ENCODE measurements at places on chromosomes 6 and 20. TPM values are rescaled to one million over a fixed set of nuclear protein-coding genes. Genes with fewer than 3 reads are reported as not detected.
A peak's percentile ranks its signal among the peaks of the same experiment; 100 is the strongest.

- DNase-seq, result no peak
Measured at GRCh38 chr6:126383203-126383602, 43.3 kb downstream of the CENPW start.

GRCh38 chr6:47071681-47072080 is 29.5 kb upstream of the ADGRF1 start:
- no peak for DNase-seq

GRCh38 chr20:47934761-47935160 is 149.5 kb upstream of the SULF2 start:
- DNase-seq, result no peak

DNA sequence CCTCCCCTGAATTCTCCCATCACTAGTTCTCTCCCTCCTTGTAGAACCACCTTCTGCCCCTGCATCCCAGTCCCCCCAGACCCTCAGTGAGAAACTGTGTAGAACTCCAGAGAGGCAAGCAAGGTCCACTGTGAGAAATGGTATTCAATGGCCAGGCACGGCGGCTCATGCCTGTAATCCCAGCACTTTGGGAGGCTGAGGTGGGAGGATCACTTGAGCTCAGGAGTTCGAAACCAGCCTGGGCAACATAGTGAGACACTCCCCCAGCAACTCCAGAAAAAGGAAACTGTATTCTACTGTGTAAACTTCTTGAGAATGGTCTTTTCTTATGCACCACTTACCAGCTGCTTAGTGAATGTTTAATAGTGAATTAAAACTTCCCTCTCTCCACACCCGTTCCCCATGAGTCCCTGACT is 8.2 kb upstream of the CD83 start:
- no peak for DNase-seq

DNA sequence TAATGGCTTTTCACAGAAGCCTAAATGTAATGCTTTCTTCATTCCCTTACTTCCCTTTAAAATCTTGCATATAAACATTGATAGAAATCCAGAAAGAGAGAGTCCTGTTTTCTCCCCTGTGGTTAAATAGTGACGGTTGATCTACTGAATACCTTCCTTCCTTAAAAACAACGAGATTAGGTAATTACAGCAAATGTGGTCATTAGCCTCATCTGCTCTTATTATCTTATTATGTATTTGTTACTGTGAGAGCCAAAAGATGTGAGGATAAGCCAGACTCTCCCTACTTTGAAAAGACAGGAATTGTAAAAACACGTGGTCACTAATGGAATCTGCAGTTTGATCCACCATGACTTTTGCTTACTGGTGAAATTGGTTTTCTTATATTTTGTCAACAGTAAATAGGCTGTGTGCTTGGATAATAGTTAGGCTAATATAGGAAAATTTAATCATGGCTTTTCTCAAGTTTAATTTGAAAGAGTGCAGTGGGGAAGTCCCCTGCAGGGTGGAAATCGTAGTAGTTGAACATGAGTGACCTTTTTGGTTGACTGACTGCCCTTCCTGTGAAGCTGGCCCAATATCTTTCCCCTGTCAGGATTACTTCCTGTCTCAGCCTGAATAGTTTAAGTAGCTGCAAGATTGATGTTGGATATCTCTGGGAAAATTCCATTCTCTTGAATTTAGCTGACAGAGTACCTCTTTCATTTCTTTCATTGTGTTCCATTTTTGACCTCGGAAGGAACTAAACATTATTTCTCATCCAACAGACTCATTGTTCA is 62.8 kb downstream of the JARID2 start:
- DNase-seq, result no peak

GRCh38 chr6:34984416-34984815 is 95.4 kb downstream of the ANKS1A start:
- DNase-seq, result no peak

- peak; percentile 32 for DNase-seq
Measured at GRCh38 chr6:163634211-163635171, 220.0 kb downstream of the QKI start.

DNA sequence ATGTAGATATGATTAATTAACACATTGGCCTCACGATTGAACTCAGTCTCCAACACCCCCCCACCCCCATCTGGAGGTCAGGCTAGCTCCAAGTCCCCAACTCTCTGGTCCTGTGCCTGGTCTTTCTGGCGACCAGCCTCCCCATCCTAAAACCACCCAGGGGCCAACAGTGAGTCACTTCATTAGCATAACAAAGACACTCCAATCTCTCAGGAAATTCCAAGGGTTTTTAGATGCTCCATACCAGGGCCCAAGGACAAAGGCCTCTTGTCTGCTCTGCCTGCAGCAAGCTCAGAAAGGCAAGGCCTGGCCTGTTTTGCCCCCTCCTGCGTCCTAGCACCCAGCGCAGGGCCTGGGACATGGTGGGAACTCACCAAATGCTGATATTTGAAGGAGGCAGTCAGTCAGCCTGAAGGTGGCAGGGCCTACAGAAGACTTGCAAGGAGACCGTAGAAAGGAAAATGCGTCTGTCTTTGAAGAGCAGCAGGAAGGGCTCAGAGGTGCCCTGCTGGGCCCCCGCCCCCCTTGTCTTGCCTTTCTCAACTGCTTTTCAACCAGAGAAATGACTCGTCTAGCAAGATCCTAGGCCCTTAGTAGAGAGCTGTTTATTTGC is 184.7 kb downstream of the CDH4 start:
- no peak for DNase-seq

GRCh38 chr20:51404297-51405060 is 138.0 kb downstream of the NFATC2 start:
- DNase-seq, result no peak

DNA sequence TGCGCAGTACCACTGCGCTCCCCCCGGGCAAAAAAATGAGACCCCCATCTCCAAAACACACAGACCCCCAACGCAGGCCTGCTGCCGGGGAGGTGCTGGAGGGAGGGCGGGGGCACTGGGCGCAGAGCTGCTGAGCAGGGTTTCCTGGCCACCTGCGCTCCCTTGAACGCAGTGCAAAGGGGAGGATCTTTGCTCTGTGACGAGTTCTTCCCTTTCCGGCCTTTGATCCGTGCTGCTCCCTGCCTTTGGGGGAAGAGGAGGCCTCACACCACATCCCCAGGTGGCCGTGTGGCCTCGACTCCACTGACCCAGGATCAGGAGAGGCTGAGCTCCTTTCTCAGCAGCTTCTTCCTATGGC is 8.9 kb upstream of the COL20A1 start:
- DNase-seq, result no peak

- no peak for DNase-seq
Measured at GRCh38 chr6:139308286-139308916, 16.6 kb upstream of the TXLNB start.

DNA sequence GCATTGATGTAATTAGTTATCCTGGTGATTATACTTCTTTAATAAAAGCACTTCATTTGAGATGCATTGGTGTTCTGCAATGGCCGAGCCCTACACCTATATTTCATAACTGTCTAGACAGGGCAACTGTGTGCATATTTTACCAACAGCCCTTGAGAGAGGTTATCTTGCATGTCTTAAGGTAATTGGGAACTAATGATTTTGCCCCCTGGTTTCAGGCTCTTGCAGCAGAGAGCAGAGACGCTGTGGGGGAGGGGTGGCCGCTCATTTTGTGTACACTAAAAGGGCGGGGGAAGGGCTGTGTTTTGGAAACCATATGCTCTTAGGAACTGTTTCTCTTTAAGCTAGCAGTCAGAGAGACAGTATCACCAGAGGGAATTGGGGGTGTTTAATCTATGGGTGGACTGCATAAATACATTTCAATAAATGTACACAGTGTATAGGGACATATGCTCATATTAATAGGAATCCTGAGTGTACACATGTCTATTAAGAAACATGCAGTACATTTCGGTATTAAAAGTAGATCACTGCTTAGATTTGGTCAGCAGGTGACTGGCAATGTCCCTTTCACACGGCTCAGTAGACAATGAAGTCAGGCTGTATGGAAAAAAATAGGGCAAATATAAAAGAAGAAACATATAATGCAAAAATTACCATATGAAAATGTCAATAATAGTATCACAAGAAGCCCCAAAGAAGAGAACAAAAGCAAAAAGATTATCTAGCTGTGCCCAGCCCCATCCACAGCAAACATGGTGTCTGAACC is 402.9 kb upstream of the CITED2 start:
- DNase-seq, result no peak

DNA sequence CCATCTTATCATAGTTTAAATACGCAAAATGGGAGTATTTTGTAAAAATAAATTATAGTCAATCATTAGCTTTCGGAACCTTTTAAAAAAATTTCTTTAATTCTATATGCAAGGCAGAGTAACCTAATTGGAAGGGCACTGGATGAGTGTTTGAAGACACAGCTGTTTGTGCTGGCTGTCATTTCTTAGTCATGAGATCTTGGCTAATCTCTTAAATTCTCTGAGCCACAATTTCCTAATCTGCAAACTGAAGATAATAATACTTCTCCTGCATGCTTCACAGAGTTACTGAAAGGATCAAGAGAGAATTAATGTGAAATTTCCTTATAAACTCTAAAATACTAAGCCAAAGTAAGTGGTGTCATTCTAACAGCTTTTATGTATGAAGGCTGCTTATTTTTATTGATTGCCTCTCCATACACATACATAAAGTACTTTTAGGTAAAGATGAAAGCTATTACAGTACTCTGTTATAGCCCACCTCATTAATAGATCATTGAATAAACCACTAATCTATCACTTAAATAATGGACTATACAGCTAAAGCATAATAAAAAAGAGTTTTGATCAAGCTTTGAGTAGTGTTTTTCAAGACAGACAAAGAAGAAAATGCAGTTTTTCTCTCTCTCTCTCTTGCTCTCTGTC is 383.7 kb upstream of the IRAK1BP1 start:
- DNase-seq, result no peak

DNA sequence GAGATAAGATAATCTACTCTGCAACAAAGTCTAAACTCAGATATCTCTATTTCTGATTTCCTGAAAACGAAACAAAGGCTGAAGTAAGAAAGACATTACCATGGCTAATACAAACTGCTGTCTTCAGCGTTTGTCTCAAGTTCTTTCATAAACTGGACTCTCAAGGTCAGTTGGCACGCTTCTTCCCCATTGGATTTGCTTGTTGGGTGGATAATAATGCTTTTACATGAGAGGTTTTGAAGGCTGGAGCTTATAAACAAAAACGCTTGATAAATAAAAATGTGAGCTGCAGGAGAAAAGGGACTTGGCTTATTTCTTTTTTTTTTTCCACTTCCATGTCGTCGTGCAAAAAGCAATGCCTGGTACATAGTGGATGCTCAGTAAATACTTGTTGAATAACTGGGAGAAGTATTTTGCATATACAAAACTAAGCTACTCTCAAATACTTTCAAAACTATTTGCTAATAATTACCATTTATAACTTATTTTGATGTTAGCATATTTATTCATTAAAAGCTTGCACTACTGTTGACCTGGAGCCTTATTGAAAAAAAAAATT is 65.7 kb upstream of the EEF1A1 start:
- peak; percentile 14 for DNase-seq

- peak; percentile 17 for DNase-seq
Measured at GRCh38 chr6:11575408-11576033, 38.0 kb downstream of the TMEM170B start.

DNA sequence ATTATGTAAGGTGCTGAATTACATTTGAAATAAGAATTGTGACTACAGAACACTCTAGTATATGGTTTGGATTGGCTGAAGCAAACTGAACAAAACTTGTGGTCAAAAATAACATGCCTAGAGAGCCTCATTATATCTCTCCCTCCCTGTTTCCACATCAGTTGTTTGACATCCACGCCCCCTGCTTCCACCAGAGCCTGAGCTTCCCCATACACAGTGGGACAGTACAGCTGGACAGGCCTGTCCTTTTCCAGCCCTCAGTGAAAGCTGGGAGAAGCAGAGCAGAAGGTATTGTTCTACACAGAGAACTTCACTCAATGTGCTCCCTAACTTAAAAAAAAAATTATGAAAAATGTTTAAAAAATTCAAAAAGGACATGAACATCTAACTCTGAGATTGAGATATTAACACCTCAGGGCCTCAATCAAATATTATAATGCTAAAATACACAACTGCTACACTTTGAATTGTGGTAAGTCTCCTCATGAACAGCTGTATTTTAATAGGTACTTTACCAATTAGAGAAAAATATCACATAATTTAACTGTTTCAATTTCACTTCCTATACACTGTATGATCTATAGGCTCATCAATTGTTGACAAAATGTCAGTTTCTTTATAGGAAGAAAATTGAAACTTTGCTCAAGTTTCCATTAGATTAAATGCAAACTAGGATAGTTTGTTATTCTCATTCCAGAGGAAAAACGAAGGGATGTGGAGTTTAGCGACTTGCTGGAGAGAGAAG is 44.9 kb upstream of the SCML4 start:
- DNase-seq, result no peak

DNA sequence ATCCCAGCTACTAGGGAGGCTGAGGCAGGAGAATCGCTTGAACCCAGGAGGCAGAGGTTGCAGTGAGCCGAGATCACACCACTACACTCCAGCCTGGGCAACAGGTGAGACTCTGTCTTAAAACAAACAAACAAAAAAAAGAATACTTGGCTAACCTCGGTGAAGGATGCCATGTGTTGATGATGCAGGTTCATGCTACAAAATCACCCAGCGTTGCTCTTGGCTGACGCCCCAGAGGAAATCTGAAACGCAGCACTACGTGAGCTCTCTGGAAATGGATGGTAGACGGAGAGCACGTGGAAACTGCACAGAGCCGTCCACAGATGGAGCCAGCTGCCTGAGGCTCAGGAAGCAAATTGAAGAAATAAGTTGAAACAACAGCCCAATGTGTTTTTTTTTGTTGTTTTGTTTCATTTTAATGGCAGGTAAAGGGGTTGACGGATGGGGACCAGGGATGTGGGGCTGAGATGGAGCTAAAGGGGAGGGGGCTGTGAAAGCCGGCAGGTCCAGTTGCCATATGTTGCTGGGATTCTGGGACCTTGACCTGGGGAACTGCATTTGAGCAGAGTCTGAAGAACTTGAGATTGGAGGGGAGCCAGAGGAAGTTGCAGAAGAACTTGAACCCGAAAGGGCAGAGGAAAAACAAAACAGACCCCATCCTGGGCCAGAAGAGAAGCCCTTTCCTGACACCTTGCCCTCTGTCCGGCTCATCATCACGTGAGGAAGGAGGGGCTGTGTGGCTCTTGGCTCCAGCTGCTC is 12.8 kb upstream of the MANBAL start:
- peak; percentile 63 for DNase-seq

DNA sequence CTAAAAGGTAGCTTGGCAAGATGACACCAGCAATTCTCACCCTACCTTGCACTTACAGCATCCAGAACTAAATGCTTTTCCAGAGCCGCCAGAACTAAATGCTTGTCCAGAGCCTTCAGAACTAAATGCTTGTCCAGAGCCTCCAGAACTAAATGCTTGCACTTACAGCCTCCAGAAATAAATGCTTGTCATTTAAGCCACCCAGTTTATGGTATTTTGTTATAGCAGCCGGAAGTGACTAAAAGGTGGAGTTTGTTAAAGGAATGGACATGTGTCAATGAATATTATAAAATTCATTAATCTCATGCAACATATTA is 133.5 kb downstream of the GPX5 start:
- DNase-seq, result no peak

PRDM13 gene
- not detected for total RNA-seq

EGFL8 gene
- 17.6 TPM for total RNA-seq

DDO gene
- total RNA-seq, result 0.63 TPM

SLC24A3 gene
- 12.6 TPM for total RNA-seq

COL9A1 gene
- 46.7 TPM for total RNA-seq

RAD21L1 gene
- total RNA-seq, result not detected

LTA gene
- not detected for total RNA-seq

MOG gene
- total RNA-seq, result not detected

UNC5CL gene
- total RNA-seq, result 0.37 TPM

Data from urinary bladder (tissue), 4 donors.